NCI-H1694 treated with DMSO at 0.1 percent for 48 hours (cell line): ENCODE measurements at places on chromosomes 7 and 10.

DNA sequence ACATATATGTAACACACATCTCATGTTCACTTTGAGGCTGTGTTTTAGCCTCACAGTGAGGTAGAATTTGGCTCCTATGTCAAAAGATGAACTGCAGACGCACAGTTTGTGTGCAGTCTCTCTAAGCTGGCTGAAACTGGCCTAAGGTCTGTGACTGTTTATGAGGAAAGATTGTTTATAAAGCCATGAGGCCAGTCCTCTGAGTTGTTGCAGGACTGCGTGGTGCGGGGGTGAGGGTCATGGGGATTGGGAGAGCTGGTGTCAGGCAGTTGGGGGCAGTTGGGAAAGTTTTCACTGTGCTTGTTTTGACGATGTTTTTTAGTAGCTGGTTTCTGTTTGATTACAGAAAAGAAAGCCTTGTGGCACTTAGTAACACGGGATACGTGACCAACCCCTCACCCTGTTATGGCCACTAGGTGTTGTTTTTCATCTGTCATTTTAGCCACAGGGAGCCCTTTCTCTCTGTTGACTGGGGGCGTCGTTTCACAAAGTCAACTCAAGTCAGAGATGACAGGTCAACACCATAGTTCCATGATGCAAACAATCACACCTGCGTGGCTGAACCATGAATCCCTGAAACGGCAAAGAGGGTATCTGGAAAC, 310.9 kb downstream of the CCDC3 start:
- DNase-seq: no peak

DNA sequence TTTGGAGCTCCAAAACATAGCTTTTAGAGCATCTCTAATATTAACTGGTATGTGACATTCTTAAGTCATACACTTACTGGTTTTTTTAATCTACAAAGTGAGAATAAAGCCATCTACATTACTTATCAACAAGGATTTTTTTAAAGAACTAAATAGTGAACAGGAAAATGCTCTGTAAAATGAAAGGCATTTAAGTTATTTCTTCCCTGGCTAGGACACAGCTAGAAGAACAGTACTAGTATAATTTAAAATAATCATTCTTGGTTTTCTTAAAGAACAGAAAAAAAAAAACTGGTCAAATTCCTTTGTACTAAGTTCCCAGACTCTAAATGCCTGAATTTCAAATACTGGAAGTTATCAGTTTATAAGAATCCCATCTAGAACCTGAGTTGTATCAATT, 139.5 kb downstream of the SRPK2 start:
- no peak for DNase-seq

DNA sequence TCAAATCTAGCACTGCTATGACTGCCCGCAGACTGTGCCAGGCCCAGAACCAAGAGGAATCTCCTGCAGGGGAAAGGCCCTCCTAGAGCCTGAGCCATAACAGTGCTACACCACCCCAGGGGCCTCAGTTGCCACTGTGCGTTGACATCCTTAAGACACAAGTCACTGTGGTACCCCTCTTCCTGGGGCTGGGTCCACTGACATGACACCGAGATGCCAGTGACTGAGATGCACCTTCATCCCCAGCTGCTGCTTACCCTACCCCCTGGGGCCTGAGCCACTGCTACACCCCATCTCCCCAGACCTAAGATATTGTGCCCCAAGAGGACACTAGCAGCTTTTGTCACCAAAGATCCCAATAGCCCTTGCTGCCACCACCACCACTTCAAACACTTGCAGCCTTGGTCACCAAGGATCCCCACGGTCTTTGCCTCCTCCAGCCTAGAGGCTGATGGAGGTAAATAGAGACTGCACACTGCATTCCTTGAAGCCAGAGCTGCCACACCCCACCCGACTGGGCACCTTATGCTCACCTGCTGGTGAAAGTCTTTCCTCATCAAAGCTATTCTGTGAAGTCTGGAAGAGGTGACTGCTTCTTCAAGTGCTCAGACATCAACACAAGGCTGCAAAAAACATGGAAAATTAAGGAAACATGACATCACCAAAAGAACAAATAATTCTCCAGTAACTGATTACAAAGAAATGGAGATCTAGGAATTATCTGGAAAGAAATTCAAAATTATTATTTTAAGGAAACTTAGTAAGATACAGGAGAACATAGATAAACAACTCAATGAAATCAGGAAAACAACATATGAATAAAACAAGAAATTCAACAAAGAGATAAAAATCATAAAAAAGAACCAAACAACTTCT, 40.4 kb upstream of the SHH start:
- DNase-seq: no peak

- DNase-seq: peak; percentile 43
Measured at GRCh38 chr7:518630-519483, 789 bp downstream of the PDGFA start.

GRCh38 chr7:36223851-36224250, 70.8 kb downstream of the EEPD1 start:
- no peak for DNase-seq
